ENCODE measurements at places on chromosomes 6 and 20. TPM values are rescaled to one million over a fixed set of nuclear protein-coding genes. Genes with fewer than 3 reads are reported as not detected.

DNA sequence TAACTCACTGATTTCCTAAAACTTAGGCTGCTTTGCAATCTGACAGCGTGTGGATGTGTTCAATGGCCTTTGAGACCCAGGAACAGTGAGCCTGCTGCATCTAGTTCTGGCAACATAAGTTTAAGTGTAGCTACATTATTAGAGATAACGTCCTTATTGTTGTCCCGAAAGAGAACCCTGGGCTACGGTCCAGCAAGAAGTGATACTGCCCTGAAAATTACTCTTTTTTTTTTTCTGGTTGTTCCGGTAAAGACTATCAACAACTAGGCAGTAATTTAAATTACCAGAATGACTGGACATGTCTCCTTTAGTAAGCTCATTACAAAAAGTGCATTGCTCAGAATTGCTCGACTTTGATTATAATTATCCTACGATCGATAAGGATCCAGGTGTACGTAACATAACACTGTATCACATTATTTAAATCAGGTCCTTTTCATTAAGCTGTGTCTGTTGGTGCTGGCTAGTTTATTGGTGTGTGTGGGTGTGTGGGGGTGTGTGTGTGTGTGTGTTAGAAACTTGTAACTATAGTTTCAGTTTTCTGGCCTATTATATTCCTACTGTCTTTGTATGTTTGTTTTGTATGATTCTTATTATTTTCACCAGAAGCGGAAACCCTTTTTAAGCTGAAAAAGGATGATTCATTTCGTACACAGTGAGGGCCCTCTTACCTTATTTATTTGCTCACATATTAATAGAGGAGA, 3.0 kb downstream of the TSHZ2 start:
- peak overlapping the region; percentile 83 for H3K27ac ChIP-seq
- no peak for DNase-seq
- no peaks in the 10 kb centered on the region for H3K27me3 ChIP-seq
- H3K4me1 ChIP-seq: no peaks in the 10 kb centered on the region
- peak overlapping the region; percentile 68 for H3K4me3 ChIP-seq

ATP9A gene
- total RNA-seq: 11.4 TPM

GRCh38 chr20:12077875-12078274, 160.2 kb downstream of the BTBD3 start:
- no peaks in the 10 kb centered on the region for H3K36me3 ChIP-seq
- no peak overlapping the region for H3K27ac ChIP-seq

- H3K4me1 ChIP-seq: no peaks in the 10 kb centered on the region
- no peaks in the 10 kb centered on the region for H3K27me3 ChIP-seq
- no peak overlapping the region for H3K4me3 ChIP-seq
- H3K27ac ChIP-seq: no peak overlapping the region
Observed at GRCh38 chr6:16398587-16398986, 160.2 kb downstream of the GMPR start.

DNA sequence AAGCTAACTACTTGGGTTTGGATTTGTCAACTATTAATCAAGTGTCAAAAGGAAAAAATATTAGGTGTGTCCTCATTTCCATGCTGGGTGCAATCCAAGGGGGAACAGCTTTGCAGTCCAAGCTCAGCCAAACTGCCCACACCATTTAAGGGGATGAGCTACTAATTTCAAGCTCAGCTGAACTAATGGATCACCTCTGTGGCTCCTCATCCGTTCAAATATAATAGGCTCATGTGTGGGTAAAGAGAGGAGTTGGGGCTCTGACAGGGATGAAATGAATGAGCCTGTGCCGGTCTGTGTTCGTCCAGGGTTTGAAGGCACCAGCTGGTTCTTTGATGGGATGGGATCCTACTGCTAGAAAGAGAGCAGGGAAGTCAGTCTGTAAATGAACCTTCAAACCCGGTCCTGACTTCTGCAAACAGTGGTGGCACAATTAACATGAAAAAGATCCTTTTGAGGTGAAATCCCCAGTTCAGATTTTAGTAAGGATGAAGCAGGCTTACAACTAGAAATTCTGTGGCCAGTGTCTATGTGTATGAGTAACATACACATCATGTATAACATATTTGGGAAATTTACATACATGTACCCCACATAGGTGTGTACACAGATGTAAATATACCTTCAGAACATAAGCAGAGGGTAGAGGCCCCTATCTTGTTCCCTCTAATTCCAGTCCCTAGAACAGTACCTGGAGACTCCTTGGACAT, 41.9 kb downstream of the TTI1 start:
- peak overlapping the region; percentile 15 for H3K27ac ChIP-seq
- no peak for DNase-seq
- peaks cover 81% of the 10 kb centered on the region for H3K36me3 ChIP-seq
- no peaks in the 10 kb centered on the region for H3K27me3 ChIP-seq

GRCh38 chr6:111552958-111553357, 52.7 kb downstream of the TRAF3IP2 start:
- H3K27ac ChIP-seq: no peak overlapping the region
- H3K36me3 ChIP-seq: peaks cover 4% of the 10 kb centered on the region
- no peaks in the 10 kb centered on the region for H3K4me1 ChIP-seq
- no peak overlapping the region for H3K4me3 ChIP-seq

GRCh38 chr6:89984926-89985750, 90.9 kb downstream of the GJA10 start:
- H3K4me1 ChIP-seq: peaks cover 9% of the 10 kb centered on the region
- no peak overlapping the region for H3K4me3 ChIP-seq
- peak overlapping the region; percentile 47 for H3K27ac ChIP-seq
- H3K36me3 ChIP-seq: no peaks in the 10 kb centered on the region

MACROD2 gene
- 4.1 TPM for total RNA-seq

DNA sequence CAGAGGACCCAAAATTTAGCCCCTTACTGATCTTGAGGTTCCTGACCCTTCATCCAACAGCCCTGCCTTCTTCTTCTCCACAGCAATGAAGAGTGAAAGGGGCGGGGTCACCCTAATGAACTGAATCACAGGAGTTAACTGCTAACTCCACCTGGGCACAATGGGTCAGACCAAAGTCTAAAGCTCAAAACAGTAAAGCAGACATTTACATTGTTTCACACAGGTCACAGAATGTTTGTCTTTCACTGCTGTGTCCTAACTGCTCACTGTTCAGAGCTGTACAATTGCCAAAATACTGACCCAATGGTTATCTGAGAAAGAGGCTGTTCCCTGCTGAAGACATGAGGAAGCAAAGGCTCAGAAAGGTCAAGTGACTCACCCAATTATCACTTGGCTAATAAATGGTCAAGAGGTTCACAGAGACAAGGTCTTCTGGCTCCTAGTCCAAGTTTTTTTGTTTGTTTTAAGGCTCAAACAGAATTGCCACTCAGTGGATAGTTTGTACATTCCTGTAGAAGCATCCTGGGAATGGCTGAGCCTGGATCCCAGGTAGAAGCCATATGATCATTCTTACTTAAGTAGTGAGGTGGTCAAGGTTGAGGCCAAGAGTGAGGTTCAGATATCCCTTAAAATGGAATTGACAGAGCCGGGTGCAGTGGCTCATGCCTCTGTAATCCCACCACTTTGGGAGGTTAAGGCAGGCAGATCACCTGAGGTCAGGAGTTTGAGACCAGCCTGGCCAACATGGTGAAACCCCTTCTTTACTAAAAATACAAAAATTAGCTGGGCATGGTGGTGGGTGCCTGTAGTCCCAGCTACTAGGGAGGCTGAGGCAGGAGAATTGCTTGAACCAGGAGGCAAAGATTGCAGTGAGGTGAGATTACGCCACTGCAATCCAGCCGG, 35.1 kb upstream of the FAM83C start:
- no peaks in the 10 kb centered on the region for H3K36me3 ChIP-seq
- no peak for DNase-seq
- H3K27ac ChIP-seq: no peak overlapping the region

BPIFB1 gene
- total RNA-seq: not detected

DNA sequence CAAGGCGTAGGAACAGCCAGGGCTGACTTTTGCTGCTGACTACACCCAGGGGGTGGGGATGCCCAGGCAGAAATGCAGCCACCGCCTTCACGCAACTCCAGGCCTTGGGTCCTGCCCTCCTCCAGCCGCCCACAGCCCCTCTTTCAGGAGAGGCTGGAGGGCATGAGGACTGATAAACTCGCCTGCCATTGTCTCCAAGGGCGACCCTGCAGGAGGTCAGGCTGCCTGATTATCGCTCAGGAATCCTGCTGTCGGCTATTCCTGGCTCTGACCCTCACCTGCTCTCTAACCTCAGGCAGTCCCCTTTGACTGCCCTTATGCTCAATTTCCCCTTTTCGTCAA, 62.0 kb upstream of the HDDC2 start:
- H3K36me3 ChIP-seq: no peaks in the 10 kb centered on the region
- peak overlapping the region; percentile 31 for H3K4me3 ChIP-seq
- no peak overlapping the region for H3K27ac ChIP-seq
- peaks cover 15% of the 10 kb centered on the region for H3K27me3 ChIP-seq
- DNase-seq: no peak

DNA sequence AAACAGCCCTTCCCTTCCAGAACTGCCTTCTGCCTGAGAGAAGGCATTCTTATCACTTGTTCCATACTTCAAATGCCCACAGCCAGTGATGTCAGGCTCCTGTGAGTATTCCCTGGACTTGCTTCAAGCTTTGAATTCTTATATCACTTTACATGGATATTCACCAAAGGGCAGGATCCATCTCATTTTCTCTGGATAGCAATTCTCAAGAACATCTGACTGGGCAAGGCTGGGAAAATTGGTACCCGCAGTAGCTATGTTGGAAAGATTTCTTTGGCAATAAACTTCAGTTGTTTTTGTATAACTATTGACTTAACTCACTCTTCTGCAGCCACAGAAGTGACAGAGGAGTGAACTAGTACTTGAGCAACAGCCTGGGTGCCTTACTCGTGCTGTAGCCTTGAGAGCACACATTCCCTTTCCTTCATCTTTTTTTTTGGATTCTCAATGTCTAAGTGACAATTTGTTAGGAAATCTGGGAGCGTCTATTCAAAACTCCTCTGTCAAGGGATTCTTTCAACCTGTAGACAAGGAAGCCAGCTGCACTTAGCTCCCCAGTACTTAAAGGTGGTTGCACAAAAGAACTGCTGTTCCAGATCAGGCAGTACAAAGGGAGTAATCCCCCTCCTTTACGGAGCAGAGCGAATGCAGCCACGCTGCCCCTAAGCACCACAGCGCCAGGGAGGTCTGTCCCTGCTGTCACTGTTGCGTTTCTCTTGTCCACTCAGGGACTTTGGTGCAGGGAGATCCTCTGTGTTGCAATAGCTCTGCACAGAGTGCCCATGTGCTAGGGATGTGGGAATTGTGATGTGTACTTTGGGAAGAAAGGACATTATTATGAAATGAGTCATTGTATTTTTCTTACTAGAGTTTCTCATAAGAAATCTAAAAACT, 69.6 kb downstream of the JAG1 start:
- H3K4me1 ChIP-seq: no peaks in the 10 kb centered on the region
- H3K27me3 ChIP-seq: no peaks in the 10 kb centered on the region
- H3K4me3 ChIP-seq: no peak overlapping the region
- DNase-seq: no peak
- no peak overlapping the region for H3K27ac ChIP-seq
- H3K36me3 ChIP-seq: no peaks in the 10 kb centered on the region

GRCh38 chr6:151493161-151493803, 535 bp upstream of the CCDC170 start:
- peaks cover 37% of the 10 kb centered on the region for H3K4me1 ChIP-seq
- H3K4me3 ChIP-seq: peak overlapping the region; percentile 31
- peak overlapping the region; percentile 83 for H3K27ac ChIP-seq
- DNase-seq: no peak
- no peaks in the 10 kb centered on the region for H3K36me3 ChIP-seq

- no peak overlapping the region for H3K27ac ChIP-seq
- DNase-seq: no peak
- H3K27me3 ChIP-seq: no peaks in the 10 kb centered on the region
Observed at GRCh38 chr6:37279366-37280134, 21.6 kb upstream of the TMEM217 start.

DNA sequence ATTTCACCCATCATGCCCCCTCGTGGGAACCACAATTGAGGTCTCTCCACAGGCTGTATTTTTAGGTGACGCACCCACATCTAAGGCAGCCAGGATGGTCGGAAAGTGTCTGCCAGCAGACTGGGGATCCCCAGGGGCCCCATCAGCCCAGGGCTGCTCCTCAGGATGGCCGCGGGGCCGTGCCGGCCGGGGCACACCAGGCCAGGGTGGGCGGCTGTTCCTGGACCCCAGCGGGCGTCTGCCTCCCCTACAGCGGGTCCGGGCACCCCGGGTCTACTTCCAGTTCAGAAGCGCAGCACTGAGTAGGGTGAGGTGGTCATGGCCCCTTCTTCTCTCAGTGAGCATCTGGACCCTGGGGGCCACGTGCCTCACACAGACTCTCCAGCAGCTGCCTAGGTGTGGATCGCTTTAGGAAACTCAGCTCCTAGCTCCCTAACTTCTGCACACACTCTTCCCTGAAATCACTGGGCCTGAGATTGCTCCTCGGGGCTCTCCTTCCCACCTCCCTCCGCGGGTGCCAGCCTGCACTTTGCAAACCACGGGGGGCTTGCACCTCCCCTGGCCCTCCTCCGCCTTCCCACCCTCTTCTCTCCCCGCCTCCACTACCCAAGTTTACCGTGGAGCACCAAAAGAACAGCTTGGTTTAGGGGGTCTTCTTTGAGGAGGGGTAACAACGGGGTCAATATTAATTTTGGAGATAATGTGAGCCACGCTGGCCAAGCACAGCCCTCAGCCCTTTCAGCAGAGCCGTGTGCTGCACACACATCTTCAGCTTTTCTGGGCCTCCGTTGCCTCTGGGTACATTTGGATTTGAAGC, 14.2 kb upstream of the FOXC1 start:
- H3K36me3 ChIP-seq: no peaks in the 10 kb centered on the region
- H3K27me3 ChIP-seq: peaks cover 16% of the 10 kb centered on the region
- H3K4me1 ChIP-seq: peaks cover 10% of the 10 kb centered on the region
- no peak overlapping the region for H3K4me3 ChIP-seq
- peak; percentile 69 for DNase-seq

DNA sequence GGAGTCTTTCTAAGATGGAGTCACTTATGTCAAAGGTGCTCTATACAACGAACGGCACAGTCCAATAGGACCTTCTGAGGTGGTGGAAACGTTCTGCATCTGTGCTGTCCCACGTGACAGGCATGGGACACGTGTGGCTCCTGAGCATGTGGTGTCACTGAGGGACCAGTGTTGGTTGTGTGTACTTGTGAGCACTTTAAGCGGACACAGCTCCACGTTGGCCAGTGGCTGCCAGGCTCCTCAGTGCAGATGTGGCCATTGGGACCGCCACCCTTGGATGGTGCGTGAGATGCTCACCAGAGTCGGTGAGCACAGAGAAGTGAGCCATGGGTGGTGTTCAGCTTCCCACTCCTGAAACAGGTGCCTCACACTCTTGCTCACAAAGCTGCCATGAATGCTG, 110.0 kb downstream of the SYNDIG1 start:
- no peak for DNase-seq
- H3K36me3 ChIP-seq: no peaks in the 10 kb centered on the region
- no peak overlapping the region for H3K4me3 ChIP-seq
- no peak overlapping the region for H3K27ac ChIP-seq
- no peaks in the 10 kb centered on the region for H3K4me1 ChIP-seq

- no peak for DNase-seq
- no peak overlapping the region for H3K4me3 ChIP-seq
- H3K27ac ChIP-seq: no peak overlapping the region
- H3K36me3 ChIP-seq: no peaks in the 10 kb centered on the region
- no peaks in the 10 kb centered on the region for H3K4me1 ChIP-seq
Observed at GRCh38 chr6:117169064-117169665, 96.2 kb upstream of the VGLL2 start.

GRCh38 chr6:39839445-39839844, 47.3 kb downstream of the DAAM2 start:
- H3K27me3 ChIP-seq: no peaks in the 10 kb centered on the region
- H3K36me3 ChIP-seq: no peaks in the 10 kb centered on the region
- no peak overlapping the region for H3K27ac ChIP-seq
- no peak for DNase-seq
- H3K4me1 ChIP-seq: peaks cover 69% of the 10 kb centered on the region

GRCh38 chr20:16098890-16099639, 474.2 kb downstream of the KIF16B start:
- no peak for DNase-seq
- no peak overlapping the region for H3K27ac ChIP-seq
- no peak overlapping the region for H3K4me3 ChIP-seq

GRM4 gene
- total RNA-seq: 0.17 TPM

CFB gene
- 29.8 TPM for total RNA-seq
